ENCODE measurements at places on chromosomes 4 and X.
A peak's percentile ranks its signal among the peaks of the same experiment; 100 is the strongest.

- no peak for DNase-seq
These were observed 5.5 kb downstream of the RPS6KA6 start for GRCh38 chrX:84182516-84182915.

DNA sequence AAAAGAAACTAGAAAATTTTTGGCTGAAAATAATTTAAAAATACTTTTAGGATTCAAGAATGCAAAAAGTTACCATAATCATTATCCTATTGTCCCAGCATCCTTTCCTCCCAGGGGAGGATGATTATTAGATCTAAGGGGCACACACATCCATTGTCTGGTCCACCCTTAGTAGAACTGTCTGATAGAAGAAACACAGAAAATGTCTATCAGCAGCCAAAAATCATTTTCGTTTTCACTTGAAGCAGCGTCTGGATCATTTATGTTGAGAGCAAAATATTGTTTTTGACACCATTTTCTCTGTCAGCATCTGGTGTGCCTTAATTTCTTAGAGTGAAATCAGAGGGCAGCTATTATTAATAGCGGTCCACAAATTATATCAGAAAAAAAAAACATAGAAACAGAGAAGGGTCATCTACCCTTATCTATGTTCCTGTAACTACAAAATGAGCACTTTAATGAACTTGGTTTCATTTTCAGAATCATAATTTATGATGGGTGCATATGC lies 446.3 kb downstream of the TRAM1L1 start:
- peak; percentile 1 for DNase-seq

DNA sequence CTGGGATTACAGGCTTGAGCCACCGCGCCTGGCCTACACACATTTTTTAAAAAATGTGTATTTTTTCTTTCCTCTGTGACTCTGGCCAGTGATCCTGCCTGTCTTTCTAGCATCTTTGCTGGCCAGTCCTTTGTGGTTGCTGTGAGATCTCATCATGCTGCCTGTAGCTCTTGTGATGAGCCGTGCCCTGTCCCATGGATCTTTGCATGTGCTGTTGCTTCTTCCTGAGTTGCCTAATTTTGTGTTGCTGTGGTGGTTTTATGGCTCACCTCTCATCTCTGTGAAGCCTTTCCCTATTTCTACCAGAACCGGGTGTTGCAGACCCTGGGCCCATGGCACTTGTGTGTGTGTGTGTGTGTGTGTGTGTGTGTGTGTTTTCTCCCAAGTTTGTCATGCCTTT lies 8.3 kb downstream of the NSD2 start:
- DNase-seq: no peak

- DNase-seq: peak; percentile 63
These were observed 249.7 kb upstream of the TET2 start for GRCh38 chr4:104896660-104897645.

DNA sequence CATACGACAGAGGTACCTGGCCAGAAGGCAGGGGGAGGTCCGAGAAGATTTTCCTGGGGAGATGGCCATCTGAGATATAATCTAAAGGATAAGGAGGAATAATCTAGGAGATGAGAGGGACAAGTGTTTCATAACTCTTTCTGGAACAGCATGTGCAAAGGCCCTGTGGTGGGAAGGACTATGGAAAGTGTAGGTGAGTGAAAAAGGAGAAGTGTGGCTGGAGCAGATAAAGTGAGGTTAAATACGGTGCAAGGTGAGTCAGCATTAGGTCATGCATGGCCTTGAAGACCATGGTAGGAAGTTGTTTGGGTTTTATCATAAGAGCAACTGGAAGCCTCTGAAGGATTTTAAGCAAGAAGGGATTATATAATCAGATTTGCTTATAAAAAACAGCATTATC lies 34.6 kb upstream of the MTM1 start:
- DNase-seq: no peak

GRCh38 chr4:150515135-150515534 lies 66.8 kb upstream of the MAB21L2 start:
- no peak for DNase-seq

GRCh38 chrX:154443992-154444754 lies at the start of gene FAM50A:
Gene FAM50A, plus strand, starts transcription at chrX:154444141. Its CDS starts 95 bp downstream, at chrX:154444236.
- peak; percentile 86 for DNase-seq

- no peak for DNase-seq
These were observed 19.3 kb downstream of the SEL1L3 start for GRCh38 chr4:25843340-25844097.

- no peak for DNase-seq
These were observed 438.3 kb downstream of the CFAP47 start for GRCh38 chrX:36357855-36358254.

GRCh38 chrX:136586386-136586785 lies 54.4 kb downstream of the VGLL1 start:
- no peak for DNase-seq

DNA sequence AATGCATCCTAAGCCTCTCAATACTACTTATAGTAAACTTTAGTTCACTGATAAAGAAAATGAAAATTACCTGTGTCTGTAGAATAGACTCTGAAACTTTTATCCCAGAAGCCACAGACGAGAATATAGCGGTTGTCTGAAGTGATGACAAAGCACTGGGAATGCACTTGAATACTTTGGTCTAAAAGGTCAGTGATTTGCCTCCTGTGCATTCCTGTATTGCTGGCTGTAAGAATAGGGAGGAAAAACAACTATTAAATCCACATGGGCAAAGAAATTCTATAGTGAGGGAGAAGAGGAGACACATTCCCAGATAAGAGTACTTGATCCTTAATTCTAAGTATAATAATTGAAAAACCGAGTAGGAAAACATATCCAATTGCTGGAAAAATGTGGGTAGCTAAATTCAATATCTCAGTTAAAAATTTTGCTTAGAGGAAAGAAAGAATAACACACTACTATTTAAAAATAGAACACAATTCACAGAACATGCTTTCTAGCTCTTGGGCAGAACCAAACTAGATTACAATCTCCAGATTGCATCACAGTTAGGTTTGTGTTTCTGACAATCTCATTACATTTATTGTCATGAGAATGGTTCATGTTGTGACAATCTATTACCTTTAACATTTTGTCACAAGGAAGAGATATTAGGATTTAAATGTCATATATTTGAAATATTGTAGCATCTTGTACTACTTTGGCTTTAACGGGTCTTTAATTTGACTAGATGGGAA lies 232.1 kb downstream of the DCLK2 start:
- DNase-seq: no peak

DNA sequence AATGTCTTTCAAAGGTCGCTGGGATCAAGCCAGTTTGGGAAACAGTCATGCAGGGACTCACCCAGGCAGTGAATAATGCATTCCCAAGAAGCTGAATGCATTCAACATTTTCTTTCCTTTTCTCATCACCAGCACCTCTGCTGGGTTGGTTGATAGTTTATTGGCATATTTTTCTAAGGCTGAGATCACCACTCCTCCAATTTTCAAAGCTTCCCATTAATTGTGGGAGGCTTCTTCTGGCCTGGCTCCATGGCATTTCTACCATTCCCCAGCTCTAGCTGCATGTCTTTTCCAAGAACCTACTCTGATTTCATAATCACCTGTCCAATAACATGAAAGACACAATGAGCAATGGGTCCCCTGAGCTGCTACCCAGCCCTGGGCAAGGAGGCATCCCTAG lies 35.8 kb downstream of the CHRDL1 start:
- no peak for DNase-seq

- DNase-seq: peak; percentile 27
These were observed 7.8 kb downstream of the GUCY1B1 start for GRCh38 chr4:155766622-155767021.

DNA sequence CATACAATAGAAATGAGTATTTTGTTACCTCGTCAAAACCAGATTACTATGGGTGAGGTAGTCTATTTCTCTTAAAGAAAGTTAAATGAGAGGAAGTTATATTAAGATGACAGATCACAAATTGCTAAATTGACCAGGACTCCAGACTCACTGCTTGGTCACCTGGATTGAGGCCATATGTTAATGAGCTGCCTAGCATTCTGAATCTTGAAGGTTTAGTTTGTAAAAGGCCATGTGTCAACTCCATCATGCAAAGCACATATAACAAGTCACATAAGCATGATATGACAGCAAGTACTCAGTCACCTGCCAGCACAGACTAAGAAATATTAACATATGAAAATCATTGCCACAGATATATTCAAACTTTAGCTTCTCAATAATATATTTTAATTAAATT lies 72.6 kb downstream of the EPHA5 start:
- no peak for DNase-seq

- DNase-seq: no peak
These were observed 223.3 kb upstream of the VCX3A start for GRCh38 chrX:6758234-6758633.

GRCh38 chrX:123339221-123339905 lies 155.3 kb downstream of the GRIA3 start:
- DNase-seq: no peak

DNA sequence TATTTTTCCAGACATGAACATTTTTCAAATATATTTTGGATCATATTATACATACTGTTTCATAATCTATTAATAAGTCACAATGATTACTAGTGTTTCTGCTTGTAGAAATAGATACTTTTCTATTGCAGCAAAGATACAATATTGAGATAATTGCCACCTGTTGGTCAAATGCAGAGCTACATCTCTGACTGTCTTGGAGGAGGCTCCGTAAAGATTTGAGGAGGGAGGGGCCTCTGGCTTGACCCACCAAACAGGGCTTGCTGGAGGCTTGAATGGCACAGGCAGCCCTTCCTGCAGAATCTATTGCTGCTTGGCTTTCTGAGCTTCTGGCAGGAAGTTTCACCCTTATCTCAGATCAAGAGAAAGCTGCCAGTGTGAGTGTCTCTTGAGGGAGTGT lies 99.3 kb upstream of the ARMCX2 start:
- DNase-seq: peak; percentile 74

- no peak for DNase-seq
These were observed 39.9 kb upstream of the CYP4V2 start for GRCh38 chr4:186151499-186151898.

DNA sequence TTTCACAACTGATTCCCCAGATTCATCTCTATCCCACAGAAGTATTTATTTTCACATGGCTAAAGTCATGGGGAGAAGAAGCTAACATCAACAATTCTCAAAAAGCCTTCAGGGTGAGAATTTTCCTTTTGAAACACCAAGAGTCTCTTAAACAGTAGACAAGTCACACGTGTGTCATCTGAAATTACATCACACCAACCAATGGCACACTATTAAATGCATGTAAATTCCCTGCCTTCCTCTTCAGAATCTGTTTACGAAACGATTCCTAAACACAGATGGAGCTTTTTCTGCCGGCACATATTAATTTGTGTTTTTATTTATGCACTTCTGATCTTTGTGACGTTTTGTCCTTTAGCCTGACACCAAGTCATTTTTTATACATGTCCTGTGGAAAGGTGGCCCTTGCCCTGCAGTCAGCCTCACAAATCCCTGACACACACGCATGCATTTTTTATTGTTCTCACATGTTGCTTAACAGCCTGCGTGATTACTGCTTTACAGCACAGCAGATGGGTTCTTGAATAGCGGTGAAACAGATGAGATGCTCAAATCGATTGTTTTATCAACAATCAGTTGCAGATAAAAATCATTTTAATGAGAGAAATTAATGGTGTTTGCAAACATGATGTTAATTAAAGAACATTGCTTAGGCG lies 735.9 kb upstream of the TENM3 start:
- no peak for DNase-seq

- DNase-seq: no peak
These were observed 6.3 kb downstream of the FAM47E start for GRCh38 chr4:76257824-76258223.

- no peak for DNase-seq
These were observed 38.9 kb upstream of the C4orf50 start for GRCh38 chr4:6056976-6057766.

- no peak for DNase-seq
These were observed 46.6 kb upstream of the CLNK start for GRCh38 chr4:10731162-10731561.

- no peak for DNase-seq
These were observed 45.9 kb upstream of the ZNF827 start for GRCh38 chr4:145984563-145984962.

GRCh38 chr4:133149932-133150471 lies 908 bp downstream of the PCDH10 start:
- DNase-seq: no peak

DNA sequence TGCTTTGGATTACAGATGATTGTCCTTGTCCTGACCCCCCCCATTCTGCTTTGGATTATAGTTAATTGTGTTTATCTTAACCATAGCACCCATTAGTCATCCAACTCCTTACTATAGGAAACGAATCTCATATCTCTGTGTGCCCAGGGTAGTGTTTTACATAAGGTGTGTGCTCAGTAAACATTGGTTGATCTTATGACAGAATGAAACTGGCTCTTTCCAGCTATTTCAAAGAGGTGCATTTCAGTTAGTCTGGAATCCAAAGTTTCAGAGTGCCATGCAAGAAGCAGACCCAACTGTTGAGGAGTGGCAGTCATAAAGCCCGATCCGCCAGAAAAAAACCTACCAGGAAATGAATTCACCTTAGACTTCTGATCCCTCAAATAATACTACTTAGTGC lies 14.7 kb downstream of the TRIM2 start:
- DNase-seq: no peak

DNA sequence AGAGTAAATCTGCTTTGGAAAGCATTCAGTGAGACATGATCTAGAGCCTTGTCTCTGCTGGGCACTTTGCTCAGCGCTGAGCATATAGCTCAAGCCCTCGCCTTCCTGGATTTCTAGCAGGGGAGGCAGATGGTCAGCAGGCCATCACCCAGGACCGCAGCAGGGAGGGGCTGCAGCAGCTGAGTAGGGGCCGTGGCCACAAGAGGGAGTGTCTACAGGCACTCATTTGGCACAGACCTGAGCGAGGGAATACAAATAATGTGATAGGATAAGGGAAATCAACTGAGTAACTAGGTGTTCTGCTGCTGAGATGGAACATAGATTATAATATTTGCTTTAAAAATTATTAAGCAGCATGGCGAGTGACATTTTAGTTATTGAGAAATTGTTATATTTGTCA lies 30.2 kb downstream of the OFD1 start:
- DNase-seq: peak; percentile 65

GRCh38 chrX:8980756-8981155 lies 53.2 kb downstream of the FAM9B start:
- no peak for DNase-seq

GRCh38 chr4:171639540-171639939 lies 173.7 kb upstream of the GALNTL6 start:
- DNase-seq: no peak

DNA sequence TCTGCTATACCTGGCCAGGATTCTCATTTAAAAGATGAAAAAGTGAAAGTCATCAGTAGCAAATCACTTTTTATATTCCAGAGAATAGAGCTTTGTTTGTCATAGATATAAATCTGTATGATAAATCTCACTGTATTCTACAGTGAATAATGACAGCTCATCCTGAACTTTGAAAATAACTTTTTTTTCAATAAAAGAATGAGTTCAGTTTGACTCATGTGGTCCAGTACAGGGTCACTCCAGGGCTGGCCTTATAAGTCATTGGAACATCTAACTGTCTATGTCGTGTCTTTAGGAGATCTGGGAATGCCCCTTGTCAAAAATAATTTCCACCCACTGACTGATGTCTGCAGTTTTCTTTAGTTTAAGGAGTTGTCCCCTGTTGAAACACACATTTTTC lies 18.5 kb upstream of the CXCL8 start:
- no peak for DNase-seq

All from tongue (tissue), 3 donors.